ENCODE measurements at places on chromosomes 2 and 18. TPM values are rescaled to one million over a fixed set of nuclear protein-coding genes. Genes with fewer than 3 reads are reported as not detected.

DNA sequence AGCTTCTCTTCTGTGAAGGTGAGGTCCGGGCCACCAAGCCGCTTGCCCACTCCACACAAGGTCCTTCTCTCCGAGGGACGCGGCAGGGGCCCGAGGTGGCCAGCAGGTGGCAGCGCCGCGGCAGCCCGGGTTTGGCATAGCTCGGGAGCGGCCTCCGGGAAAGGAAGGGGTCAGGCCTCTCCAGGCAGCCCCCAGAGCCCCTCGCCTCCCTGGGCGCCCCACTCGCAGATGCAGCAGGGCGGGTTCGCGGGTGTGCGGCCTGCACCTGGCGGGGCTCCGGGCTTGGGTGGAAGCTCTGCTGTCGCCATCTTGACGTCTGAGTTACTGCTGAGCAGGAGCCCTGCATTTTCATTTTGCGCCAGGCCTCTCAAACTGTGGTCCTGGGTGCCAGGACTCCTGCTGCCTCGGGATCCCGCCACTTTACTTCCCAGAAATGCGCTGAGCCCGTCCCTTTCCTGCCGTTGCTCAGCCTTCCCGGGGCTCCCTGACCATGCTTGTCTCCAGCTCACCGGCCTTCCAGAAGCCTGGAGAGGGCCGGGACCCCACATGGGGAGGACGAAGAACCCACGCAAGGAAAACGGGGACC lies 18.6 kb upstream of the NCL start:
- peak; percentile 51 for DNase-seq

DNA sequence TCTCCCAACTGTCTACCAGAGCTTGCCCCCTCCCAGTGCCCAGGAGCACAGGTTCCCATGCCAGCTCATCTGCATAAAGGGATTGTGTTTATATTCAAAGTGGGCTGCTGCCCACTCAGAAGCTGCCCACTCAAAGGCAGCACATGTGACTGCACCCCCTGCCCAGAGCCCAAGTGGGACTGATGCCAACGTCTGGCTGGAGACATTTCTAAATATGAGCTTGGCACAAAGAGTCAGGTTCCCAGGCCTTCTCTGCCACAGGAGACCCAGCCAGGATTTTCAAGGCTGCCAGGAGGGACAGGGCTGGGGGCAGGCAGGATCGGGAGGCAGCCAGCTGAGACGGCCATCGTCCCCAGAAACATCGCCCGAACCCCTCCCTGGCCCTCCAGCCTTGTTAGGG lies 67.1 kb downstream of the ZBTB7C start:
- peak; percentile 14 for DNase-seq

GRCh38 chr18:2123077-2123476 lies 448.2 kb downstream of the METTL4 start:
- DNase-seq: no peak

Gene MFSD2B
- 5.5 TPM for polyA plus RNA-seq

GRCh38 chr18:64002581-64002980 lies 32.7 kb downstream of the SERPINB8 start:
- DNase-seq: no peak

DNA sequence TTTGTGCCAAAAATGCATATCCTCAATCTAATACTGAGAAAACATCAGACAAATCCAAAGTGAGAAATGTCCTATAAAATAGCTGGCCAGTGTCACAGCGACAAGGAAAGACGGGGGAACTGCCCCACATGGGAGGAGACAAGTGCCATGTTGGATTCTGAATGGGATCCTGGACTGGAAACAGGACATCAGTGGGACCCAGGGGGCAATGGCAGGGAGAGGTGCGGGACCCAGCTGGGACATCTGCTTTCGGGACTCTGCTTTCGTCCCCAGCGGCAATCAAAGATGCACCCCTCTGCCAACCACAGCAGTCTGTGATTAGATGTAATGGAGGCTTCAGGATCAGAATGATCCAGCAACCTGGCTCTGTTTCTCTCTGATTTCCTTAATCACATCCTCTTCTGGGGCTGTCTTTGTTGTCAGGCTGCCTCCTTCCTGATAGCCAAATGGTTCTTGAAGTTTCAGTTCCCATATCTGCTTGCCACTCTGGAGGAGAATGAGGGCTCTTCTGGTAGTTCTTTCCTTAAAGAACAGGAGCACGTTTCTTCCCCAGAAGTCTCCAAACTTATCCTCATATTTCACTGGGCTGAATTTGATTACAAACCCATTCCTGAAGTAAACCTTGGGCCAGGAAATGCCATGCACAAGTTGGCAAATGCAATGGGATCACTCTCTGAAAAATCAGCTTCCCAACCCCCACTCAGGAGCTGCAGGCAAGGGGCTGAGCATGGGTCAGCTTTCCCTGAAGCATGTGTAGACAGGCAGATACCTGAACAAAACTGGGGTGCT lies 13.6 kb upstream of the PROC start:
- DNase-seq: no peak

- DNase-seq: no peak
These were observed 98.2 kb upstream of the TRIB2 start for GRCh38 chr2:12618576-12618975.

DNA sequence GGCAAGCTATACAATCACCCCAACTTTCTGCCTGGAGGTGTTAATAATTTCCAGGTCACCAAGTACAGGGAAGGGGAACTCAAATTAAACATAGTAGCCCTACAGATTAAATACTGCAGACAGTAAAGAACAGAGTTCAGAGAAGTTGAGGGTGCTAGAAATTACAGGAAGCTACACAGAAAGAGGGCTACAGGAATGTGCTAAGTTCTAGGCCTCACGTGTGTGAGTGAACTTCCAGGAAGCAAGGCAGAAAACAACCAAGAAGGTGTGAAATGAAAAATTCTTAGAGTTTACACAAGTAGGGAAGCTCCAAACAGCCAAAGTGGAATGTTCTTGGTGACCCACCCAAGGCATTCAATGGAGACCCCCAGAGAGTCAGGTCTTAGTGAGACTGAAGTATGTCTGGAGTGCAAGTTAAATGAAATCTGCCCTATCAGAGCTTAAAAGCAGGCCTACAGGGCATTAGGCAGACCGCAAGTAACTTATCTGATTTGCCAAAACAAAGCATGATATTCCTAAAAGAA lies 58.1 kb upstream of the RNU4ATAC start:
- no peak for DNase-seq

- DNase-seq: no peak
These were observed 402.2 kb downstream of the CLIP4 start for GRCh38 chr2:29517413-29517812.

DNA sequence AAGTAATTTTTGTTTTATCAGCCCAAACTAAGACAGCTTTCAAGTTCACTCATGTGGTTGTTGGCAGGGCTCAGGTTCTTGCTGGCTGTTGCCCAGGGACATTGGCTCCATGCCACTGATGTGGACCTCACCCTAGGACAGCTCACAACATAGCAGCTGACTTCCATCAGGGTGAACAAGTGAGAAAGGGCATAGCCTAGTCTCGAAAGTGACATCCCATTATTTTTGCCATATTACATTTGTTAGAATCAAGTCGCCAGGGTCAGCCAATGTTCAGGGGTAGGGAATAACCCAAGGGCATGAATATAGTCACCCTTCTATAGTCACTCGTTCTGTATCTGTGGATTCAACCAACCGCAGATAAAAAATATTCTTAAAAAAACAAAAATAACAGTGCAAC lies 10.7 kb upstream of the CWC22 start:
- DNase-seq: peak; percentile 30

Measured in right lung (tissue), 10 donors.